ENCODE measurements at places on chromosomes 6 and 20. TPM values are rescaled to one million over a fixed set of nuclear protein-coding genes. Genes with fewer than 3 reads are reported as not detected.

- DNase-seq = no peak
Measured at GRCh38 chr6:21524201-21524600, 69.3 kb upstream of the SOX4 start.

DNA sequence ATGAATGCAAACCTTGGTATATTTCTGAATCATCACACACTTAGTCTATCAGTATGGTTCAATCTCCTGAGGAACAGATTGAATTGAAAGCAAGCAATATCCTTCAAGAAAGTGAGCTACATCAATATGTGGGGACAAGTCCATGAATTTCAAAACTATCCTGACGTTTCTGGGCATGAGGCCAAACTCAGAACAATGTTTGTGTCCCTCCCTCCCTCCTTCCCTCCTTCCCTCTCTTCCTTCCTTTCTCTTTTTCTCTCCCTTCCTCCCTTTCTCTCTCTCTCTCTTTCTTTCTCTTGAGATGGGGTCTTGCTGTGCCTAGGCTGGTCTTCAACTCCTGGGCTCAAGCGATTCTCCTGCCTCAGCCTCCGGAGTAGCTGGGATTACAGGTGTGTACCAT lies 27.9 kb upstream of the SYNCRIP start:
- DNase-seq = no peak

MYO6 gene
- total RNA-seq = 16.8 TPM

SIRPB2 gene
- total RNA-seq = under 0.01 TPM

KHDC1 gene
- total RNA-seq = 2.9 TPM

WFDC11 gene
- not detected for total RNA-seq

- no peak for DNase-seq
Measured at GRCh38 chr6:123898665-123899064, 95.0 kb downstream of the NKAIN2 start.
